NCI-H460 (cell line): ENCODE measurements at places on chromosomes 7 and 10.

GRCh38 chr7:102823390-102824119, 74.8 kb downstream of the FAM185A start:
- DNase-seq, result no peak

GRCh38 chr7:92695308-92696261, 105.4 kb upstream of the FAM133B start:
- no peak for DNase-seq

DNA sequence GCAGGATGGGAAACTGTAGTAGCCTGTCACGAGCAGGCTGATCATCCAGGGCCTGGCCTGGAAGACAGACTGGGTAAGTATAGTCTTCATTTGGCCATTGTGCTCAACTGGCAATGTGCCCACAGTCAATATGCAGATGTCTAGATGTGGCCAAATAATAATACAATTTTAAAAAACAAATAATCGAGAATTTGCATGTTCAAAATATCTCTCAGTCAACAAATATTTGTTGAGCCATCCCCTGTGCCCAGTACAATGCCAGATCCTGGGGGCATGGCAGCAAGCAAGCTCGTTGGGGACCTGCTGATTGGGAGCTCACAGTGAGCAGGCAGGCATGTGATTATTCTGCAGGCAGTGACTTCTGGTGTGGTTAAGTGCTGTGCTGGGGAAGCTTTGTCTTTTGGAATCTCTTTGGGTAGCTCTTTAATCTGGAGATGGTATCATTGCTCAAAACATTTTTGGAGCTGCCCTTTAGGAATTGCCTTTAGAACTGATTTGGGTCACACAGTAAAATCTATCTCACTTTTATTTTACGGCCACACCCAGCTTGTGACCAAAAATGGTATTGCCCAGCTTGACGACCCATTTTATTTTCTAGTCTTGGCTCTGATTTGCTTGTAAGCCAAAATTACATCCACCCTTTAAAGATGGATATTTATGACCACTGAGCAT, 92.2 kb downstream of the PLCE1 start:
- DNase-seq, result no peak

- no peak for DNase-seq
Measured at GRCh38 chr10:31101123-31101522, 69.5 kb upstream of the ZNF438 start.

- peak; percentile 29 for DNase-seq
Measured at GRCh38 chr7:85851571-85852193, 664.8 kb upstream of the SEMA3D start.

- no peak for DNase-seq
Measured at GRCh38 chr7:1844951-1845390, 174.9 kb downstream of the ELFN1 start.

- DNase-seq, result no peak
Measured at GRCh38 chr7:51228386-51228958, 88.1 kb downstream of the COBL start.

GRCh38 chr7:113247198-113247597, 128.8 kb upstream of the SMIM30 start:
- no peak for DNase-seq

DNA sequence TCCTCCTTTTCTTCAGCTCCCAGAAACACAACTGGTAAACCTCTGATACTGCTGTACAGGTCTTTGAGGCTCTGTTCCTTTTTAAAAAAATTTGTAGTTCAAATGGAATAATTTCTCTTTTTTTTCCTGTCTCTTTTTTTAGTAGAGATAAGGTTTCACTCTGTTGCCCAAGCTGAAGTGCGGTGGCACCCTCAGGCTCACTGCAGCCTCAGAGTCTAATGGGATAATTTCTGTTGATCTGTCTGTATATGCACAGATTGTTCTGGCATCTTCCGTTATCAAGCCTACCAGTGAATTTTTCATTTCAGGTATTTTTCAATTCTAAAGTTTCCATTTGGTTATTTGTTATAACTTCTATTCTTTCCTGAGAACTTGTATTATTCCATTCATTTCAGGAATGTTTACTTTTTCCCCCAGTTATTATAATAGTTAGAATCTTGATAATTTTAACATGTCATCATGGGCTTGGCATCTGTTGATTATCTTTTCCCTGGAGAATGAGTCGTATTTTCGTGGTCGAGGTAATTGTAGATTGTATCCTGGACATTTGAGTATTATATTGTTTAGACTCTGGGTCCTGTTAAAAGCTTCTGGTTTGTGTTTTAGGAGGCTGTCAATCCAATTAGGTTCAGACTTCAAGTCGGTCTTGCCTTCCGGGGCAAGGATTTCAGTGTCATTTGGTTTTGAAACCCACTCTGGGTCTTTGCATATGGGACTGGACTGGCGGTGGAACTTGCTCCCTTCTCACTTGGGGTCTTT, 24.5 kb downstream of the CRCP start:
- DNase-seq, result no peak

GRCh38 chr7:37371755-37372154, 76.9 kb downstream of the ELMO1 start:
- no peak for DNase-seq

DNA sequence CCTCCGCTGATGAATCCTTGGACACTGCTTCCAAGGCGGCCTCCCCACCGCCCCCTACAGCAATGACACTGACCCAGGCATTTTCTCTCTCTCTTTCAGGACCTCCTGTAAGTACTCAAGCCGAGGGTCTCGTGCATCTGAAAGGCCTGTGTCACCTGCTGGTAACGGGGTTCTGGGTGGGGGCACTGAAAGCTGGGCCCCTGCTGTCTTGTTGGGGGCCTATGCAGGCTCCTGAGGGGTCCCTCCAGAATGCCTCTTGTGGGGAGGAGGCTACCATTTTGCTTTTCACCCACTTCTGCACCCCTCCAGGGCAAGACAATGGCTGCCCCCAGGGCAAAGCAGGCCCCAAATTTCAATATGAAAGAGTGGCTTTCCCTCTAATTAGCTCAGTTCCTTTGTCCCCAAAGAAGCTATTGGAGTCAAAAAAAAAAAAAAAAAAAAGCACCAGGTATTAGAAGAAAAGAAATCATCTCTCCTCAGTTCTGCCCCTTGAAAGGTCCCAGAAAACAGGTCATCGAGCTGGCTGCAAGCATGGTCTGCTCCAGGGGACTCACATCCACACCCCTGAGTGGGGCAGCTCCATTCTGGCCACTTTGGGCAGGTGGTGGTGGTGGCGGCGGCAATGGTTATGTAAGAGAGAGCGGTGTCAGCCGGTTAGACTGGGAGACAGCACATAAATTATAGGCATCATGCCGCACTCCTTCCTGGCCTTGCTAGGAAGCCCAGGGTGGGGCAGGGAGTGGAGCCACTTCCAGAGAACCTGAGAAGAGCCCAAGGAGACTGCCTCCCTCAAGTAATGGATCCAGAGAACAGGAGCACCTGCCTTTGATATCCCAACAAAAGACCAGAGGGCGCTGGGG, 66.2 kb downstream of the COL13A1 start:
- DNase-seq, result no peak

- no peak for DNase-seq
Measured at GRCh38 chr10:127234306-127234800, 38.0 kb upstream of the INSYN2A start.

DNA sequence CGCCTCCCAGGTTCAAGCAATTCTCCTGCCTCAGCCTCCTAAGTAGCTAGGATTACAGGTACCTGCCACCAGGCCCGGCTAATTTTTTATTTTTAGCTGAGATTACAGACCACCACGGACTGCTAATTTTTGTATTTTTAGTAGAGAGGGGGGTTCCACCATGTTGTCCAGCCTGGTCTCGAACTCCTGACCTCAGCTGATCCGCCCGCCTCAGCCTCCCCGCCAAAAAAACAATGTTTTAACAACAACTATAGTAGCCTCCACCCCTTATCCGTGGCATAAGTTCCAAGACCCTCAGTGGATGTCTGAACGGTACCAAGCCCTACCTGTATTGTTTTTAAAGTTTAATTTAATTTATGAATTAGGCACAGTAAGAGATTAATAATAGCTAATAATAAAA, 48.2 kb downstream of the GNA12 start:
- no peak for DNase-seq

GRCh38 chr10:43055991-43056567, 20.8 kb upstream of the RET start:
- no peak for DNase-seq

GRCh38 chr10:60901561-60902235, 42.3 kb downstream of the RHOBTB1 start:
- no peak for DNase-seq

GRCh38 chr10:34643620-34644019, 171.5 kb downstream of the PARD3 start:
- no peak for DNase-seq

GRCh38 chr7:98617960-98618418, 904 bp downstream of the NPTX2 start:
- no peak for DNase-seq

- DNase-seq, result no peak
Measured at GRCh38 chr10:14587540-14588083, 187.1 kb downstream of the FAM107B start.

GRCh38 chr7:3280445-3280844, 20.6 kb upstream of the SDK1 start:
- no peak for DNase-seq

GRCh38 chr7:2128601-2129322, 104.0 kb downstream of the MAD1L1 start:
- no peak for DNase-seq

DNA sequence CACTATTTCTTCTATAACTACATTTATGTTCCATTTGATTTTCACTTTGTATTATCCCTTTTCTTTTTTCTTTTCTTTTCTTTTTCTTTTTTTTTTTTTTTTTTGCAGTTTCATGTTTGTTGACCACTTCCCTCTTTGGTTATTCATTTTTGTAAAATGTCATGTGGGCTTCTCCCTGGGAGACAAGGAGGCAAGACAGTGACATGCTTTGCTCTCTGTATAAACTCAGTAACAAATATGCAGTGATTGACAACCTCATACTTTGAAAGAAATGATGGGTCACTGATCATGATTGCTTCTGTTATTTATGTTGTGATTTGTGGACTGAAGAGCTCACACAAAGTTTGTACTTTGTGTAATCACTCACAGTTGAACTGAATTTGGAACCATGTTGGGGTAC, 90.2 kb upstream of the ABI1 start:
- no peak for DNase-seq

DNA sequence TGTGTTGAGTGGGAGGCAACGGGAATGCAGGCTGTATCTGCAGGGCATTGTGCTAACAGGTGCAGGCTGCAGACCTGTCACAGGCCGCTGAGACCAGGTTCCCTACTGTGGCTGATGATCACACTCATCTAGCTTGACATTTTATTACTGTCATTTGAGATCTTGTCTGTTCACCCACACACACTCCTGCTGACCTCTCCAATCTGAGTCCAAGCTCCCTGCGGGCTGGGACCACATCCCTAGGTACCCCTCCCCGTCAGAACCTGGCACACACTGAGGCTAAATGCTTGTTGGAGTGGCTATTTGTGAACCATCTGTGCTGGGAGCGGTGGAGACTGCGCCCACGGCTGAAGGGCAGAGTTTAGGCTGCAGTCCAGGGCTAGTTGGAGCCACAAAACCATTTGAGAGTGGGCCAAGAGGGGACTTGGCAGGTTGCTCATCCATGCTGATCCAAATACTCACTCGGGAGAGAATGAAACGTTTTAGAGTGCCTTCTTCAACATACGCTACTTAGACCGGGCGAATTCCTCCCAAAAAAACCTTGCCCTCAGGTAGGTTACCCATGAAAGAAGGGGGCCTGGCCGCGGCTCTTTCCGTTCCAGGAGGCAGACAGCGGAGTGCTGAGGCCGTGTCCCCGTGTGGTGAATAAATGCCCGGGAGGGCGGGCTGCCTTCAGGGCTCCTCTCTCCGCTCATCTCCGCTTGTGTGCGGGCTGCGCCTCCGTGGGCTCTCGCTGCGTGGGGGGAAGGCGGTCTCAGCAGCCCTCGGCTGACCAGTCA, 164.4 kb downstream of the RGS10 start:
- no peak for DNase-seq

GRCh38 chr7:93551931-93552330, 22.6 kb downstream of the CALCR start:
- DNase-seq, result no peak

GRCh38 chr10:71245420-71246325, 33.3 kb downstream of the UNC5B start:
- DNase-seq, result no peak

DNA sequence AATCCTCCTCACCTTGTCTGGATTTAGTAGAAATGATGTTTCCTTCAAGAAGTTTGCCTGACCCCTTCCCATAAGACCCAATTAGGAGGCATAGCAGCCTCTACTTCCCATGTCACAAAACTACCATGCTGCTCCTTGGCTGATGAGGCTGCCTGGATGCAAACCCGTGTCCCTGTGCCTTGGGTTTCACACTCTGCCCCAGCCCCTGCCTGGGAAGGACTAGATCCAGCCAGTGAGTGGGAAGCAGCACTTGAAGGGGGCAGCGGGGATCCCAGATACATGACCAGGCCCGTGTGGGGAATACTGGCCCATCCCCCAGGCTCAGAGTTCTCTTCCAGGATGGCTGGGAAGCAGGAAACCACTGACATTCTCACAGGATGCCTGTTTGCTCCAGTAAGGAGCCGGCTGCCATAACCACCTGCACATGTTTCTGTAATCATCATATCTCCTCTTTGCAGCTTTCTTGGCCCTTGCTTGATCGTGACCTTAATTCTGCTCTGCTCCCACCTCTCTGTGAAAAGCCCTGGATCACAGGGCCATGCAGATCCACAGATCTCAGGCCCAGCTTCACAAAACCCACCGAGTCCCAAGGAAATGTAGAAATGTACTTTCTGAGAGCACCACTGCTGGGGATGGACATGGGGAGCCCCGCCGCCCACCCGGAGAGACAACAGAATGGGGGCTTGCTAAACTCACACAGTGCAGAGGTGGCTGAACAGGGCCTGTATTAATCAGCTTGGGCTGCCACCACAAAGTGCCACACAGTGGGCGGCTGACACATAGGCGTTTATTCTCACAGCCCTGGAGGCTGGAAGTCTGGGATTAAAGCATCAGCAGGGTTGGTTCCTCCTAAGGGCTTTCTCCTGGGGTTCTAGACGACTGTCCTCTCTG, 287.8 kb upstream of the IGFBP3 start:
- DNase-seq, result no peak

DNA sequence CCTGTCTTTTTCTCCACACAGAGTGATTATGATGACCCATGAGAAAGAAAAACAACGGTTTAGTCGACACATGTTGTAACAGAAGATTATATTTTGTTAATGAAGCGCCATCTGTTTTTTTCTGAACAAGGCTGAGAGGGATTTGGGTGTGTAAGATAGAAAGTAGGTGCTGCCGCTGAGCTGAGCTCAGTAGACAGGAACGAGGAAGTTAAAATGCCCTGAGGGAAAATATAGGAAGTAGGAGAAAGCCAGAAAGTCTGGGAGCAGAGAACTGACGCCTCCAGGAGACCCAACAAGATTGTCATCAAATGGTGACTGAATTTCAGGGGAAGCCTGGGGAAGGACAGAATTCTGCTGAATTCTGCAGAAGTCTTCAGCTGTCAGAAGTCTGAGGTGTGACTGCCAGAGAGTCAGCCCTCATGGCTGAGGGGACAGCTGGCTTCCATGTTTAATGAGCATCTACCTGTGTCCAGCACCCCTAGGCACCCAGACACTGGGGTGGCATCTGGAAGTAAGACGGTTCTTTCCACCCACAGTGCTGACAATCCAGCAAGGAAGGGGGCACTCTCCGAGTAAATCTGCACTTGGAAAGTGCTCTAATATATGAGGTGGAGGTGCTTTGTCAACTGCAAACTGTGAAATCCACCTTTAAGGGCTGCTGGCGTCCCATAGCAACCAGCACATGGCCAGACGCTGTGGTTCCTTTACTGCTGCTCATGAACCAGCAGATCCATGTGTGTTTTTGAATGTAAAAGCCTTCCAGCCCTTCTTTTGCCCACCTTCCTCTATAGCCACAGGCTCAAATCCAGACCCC, 12.5 kb upstream of the TSPAN15 start:
- DNase-seq, result peak; percentile 64
